ENCODE measurements at places on chromosomes 3 and 15.
A peak's percentile ranks its signal among the peaks of the same experiment; 100 is the strongest.

- no peak for DNase-seq
These were observed 373.8 kb upstream of the ROBO1 start for GRCh38 chr3:80141557-80141956.

GRCh38 chr3:63918321-63918720 lies 6.1 kb upstream of the SCAANT1 start:
- no peak for DNase-seq

DNA sequence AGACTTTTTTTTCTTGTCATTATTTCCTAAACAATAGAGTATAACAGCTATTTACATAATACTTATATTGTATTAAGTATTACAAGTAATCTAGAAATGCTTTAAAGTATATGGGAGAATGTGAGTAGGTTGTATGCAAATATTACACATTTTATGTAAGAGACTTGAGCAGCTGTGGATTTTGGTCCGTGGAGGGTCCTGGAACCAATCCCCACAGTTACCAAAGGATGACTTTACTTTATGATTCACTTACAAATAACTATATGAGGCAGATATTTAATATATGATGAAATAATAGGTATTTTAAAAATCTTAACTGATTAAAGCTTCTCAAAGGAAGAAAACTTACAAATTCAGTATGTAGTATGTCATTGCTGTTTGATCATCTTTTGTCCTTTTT lies 56.3 kb downstream of the PPP2R3A start:
- DNase-seq, result no peak

GRCh38 chr15:41989573-41990242 lies 17.4 kb upstream of the EHD4 start:
- DNase-seq, result peak; percentile 90

- no peak for DNase-seq
These were observed 13.2 kb downstream of the SHF start for GRCh38 chr15:45174577-45174976.

- peak; percentile 93 for DNase-seq
These were observed 19.9 kb upstream of the ABHD2 start for GRCh38 chr15:89068325-89068784.

- no peak for DNase-seq
These were observed 109.3 kb downstream of the OXNAD1 start for GRCh38 chr3:16374047-16374934.

- peak; percentile 22 for DNase-seq
These were observed 104.4 kb upstream of the C2CD4B start for GRCh38 chr15:62269504-62269903.

DNA sequence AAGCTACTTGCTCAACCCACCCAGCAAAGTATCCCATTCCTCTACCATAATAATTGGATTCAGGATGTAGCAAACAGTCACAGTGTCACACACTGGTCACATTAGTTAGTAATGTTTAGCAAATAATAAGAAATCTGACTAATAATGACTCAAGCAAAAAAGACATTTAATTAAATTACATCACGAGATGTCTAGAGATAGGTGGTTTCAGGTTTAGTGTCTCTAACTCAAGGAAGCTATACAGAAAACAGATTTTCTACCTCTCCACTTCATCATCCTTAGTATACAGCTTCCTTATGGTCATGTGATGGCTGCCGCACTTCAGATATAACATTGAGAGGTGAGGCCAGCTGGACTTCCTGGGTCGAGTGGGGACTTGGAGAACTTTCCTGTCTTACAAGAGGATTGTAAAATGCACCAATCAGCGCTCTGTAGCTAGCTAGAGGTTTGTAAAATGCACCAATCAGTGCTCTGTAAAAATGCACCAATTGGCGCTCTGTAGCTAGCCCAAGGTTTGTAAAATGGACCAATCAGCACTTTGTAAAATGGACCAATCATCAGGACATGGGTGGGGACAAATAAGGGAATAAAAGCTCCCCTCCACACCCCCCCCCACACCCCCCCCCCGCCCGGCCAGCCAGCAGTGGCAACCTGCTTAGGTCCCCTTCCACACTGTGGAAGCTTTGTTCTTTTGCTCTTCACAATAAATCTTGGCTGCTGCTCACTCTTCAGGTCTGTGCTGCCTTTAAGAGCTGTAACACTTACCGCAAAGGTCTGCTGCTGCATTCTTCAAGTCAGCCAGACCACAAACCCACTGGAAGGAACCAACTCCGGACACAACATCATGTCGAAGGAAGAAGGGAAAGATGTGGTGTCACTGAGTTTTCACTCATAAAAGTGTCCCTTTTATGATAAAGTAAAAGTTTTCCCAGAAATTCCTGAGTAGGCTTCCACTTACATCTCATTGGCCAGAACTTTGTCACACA lies 24.9 kb upstream of the ARPIN start:
- DNase-seq, result no peak

DNA sequence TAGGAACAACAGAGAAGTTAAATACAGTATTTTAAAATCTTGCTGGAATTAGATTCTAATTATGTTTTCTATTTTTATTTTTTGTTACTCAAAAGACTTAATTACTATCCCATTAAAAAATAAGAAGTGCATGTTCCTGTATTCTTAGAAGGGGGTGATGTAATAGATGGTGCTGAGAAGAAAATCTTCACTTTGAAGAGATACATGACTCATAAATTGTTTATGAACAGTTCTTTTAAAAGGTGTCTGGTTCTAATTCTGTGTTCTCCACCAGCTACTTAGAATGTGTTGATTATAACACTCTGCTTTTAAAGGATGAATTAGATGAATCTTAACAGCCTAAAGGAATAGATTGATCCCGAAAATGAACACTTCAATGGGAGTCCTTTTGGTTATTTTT lies 8.2 kb downstream of the RCN2 start:
- no peak for DNase-seq

DNA sequence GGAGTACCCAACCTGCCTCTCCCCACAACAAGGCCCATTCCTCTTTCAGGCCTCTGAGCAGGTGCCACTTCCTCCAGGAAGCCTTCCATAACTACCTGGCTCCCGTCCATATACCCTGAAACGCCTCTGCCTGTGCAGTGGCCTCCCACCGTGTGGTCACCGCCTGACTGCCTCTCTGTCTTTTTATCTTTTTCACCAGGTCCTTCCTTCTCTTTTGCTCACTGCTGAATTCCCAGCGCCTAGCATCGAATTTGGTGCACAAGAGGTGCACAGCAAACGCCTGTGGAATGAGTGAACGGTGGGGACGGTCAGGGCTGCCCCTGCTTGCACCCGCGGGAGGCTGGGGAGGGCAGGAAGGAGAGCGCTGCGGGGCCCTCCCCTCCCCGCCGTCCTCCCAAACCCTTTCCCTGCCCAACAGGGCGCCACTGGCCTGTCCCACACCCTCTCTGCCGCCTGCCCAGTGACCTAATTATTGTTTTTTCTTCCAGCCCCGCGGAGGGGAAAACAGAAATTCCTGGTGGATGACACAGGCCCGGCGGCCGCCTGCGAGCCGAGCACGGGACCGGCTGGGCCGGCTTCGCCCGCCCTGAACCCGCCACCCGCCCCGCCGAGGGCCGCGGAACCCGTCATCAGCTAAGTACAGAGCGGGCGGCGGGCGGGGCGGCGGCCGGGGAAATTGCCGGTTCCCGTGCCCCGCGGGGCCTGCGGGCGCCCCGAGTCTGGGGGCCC lies 140.1 kb downstream of the SMAD6 start:
- peak; percentile 91 for DNase-seq

DNA sequence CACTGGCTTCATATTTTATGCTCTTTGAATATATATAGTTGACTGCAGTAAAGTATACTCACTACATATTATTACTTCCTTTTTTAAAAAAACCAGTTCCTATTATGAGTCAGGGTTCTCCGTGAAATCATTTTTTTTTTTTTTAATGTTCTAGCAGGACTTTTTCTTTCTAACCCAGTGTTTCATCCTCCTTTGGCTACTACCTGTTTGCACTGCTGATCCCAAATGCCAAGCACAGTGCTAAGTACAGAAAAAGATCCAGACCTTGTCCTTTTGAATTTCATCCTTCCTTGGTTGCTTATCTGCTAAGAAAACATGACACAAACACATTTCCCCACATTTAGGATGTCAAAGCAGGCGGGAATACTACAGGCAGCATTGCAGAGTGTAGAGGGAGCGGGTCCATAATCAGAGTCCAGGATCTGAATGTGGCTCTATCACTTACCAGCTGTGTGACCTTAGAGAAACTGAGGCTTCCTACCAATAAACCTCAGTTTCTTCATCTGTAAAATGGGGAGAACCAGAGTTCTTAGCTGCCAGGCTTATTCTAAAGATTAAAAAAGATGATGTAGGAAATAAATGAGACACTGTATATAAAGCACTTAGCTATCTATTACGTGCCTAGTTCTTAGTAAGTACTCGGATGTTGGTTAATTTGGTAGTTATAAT lies 37.2 kb upstream of the ANPEP start:
- peak; percentile 15 for DNase-seq

- DNase-seq, result no peak
These were observed 35.3 kb downstream of the SLTM start for GRCh38 chr15:58898150-58898680.

Measured in suppressor macrophage (primary cell).